ENCODE measurements at places on chromosomes 4 and X.

GRCh38 chr4:1176398-1177273, 4.3 kb upstream of the SPON2 start:
- DNase-seq = no peak

DNA sequence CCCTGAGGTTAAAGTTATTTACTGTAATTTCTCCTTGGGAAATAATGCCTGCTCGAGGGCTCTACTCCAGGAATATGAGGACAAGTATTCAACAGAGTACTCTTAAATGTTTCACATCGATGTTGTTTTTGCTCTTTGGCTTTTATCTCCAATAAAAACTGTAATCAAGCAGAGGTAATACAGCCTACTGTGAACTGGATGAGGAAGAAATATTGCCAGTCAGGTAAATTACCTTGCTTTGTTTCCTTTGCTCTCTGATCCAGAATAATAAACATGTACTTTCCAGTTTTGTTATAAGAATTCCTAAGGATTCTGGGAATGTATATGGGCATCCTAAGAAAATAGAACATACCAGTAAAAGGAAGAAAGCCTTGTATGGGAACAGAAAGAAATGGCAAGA, 60.4 kb downstream of the FNIP2 start:
- no peak for DNase-seq

GRCh38 chrX:118418811-118419251, 72.9 kb downstream of the WDR44 start:
- no peak for DNase-seq

DNA sequence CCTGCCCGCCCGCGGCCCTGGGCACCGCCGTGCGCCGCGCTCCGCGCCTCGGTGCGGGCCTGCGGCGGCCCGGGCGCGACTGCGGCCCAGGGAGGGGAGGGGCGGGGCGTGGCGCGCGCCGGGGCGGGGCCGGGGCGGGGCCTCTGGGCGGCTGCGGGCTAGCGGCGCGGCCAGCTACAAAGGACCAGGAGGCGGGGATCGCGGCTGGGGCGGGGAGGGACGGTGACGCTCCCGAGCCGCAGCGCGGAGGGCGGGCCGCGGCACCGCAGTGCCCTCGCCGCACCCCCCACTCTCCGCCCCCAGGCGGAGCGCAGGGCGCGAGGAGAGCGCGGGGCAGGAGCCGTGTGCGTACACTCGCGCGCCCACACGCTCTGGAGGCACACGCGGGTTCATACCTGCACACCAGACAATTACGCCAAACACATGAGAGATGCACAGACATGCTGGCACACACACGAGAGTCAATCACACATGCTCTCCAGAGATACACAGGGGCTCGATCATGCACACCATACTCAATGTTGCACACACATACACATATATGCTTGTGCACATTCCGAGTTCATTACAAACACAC, at the start of gene CRMP1:
Gene CRMP1 (minus strand): TSS at position 83 of the 577 bp plus-strand sequence. CDS start 117 bp downstream, outside the sequence.
- DNase-seq = peak; percentile 3

GRCh38 chr4:75708218-75708691, 16.1 kb upstream of the USO1 start:
- DNase-seq = peak; percentile 39

DNA sequence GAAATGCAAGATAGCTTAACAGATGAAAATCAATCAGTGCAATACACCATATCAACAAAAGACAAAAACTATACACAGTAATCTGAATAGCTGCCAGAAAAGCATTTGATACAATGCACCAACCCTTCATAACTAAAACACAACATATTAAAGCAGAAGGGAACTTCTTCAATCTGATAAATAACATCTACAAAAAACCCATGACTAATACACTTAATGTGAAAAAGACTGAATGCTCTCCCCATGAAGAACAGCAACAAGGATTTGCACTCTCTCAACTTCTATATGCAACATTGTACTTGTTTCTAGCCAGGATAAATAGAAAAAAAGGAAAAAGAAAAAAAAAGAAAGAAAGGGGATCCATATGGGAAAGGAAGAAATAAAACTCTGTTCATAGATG, 139.7 kb downstream of the RBM47 start:
- peak; percentile 31 for DNase-seq

- no peak for DNase-seq
Observed at GRCh38 chrX:52979568-52979967, 21.2 kb upstream of the FAM156A start.

DNA sequence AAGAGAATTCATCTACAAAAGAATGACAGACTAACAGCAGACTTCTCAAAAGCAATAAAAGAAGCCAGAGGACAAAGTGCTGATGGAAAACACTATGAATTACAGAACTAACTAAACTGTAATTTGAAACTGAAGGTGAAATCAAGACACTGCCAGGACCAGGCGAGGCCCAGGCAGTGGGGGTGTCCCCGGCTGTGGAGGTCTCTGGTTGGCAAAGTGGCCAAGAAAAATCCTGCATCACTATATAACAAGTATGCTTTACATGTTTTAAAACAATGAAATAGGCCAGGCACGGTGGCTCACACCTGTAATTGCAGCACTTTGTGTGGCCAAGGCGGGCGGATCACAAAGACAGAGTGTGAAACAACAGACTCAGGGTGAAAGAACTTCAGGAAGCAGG, 32.9 kb downstream of the CHM start:
- no peak for DNase-seq

GRCh38 chr4:74112399-74113105, 13.6 kb upstream of the CXCL2 start:
- DNase-seq = no peak

DNA sequence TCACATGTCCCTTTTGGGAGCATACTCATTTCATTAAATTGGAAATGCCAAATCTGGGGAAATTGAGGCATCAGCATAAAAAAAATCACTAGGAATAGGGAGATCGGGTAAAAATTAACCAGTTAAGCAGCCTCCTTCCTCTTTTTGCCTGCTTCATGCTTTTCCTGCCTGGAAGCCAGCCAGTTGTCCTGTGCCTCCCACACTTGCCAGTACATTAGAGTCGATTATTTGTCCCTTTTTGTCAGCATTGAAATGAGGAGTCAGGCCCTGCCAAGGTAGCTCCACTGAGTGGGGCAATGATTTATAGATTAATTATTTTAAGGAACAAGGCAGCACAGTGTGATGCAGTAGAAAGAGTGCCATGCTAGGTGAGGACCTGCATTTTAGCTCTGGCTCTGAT, 55.3 kb downstream of the SH2D1A start:
- no peak for DNase-seq

GRCh38 chr4:125735102-125735501, 420.3 kb downstream of the FAT4 start:
- no peak for DNase-seq

DNA sequence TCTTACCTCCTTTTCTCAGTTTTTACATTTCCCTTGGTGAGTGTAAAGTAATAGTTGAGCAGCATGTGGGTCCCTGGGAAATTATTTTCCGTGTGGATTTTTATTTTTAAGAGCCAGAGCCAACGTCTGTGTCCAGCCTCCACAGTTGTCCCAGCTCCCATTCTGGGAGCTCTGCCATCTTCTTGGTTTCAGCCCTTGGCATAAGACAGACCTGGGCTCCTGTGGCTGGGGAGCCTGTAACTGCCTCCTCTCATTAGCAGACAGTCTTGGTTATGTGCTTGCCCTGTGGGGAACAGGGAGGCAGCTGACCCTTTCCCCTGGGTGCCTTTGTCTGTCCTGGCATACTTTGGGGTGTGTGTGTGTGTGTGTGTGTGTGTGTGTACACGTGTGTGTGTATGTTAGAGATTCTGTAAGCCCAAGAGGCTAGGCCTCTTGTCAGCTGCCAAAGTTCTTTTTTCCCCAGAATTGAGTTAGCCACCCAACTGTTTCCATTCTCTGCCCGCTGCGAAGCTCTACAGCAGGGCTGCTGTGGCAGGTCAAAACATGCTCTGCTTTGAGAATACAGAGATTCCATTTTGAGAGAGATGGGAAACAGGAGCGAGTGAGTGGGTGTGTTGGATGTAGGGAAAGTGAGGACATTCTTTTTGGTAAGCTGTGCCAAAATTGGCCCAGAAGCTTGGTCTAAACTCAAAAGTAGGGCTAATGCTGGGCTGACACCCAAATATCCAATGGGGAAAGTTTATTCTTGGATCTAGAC, 140.7 kb downstream of the TMEM164 start:
- no peak for DNase-seq

DNA sequence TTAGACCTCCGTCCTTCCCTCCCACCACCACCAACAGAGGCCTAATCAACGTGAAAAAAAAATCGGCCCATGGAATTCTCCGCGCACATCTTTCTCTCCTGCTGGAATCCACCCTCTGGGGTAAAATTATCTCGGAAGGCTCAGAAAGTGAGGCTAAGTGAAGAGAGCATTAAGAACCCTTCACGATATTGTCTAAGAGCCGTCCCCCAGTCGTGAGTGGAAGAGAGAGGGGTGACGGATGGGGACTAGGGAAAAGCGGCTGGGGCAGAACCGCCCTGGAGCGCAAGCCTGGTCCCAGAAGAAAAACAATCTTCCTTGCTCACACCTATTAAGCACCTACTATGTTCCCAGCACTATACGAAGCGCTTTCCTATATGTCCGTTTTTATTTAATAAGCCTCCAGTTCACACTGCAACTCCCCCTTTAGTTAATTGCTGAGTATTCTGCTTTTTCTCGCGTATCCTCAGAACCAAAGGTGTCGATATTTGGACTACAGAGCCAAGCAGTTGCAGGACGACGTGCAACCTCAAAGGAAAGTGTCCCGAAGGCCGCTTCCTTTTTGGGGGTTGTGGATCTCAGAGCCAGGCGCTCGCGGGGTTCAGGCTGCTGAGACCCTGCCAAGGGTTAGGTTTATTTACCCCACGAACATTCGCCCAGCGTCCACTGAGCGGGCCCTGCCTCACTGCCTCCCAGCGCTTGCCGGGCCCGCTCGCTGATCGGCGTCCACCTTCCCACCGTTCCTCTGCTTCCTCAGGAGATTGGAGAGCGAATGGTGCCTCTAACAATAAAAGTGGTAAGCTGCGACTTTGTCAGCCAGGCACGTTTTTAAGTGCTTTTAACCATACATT, 889 bp downstream of the MGARP start:
- no peak for DNase-seq
